8988T (cell line): ENCODE measurements at places on chromosomes 13 and 19.
A peak's percentile ranks its signal among the peaks of the same experiment; 100 is the strongest.

GRCh38 chr19:4012092-4012974 lies 4.8 kb downstream of the PIAS4 start:
- DNase-seq: peak; percentile 14

- no peak for DNase-seq
Observed at GRCh38 chr19:20423381-20424197, 142.0 kb downstream of the ZNF737 start.

GRCh38 chr19:5680084-5680436 lies 256 bp downstream of the MICOS13 start:
- no peak for DNase-seq

- DNase-seq: no peak
Observed at GRCh38 chr13:78105656-78106055, 187.0 kb upstream of the EDNRB start.

DNA sequence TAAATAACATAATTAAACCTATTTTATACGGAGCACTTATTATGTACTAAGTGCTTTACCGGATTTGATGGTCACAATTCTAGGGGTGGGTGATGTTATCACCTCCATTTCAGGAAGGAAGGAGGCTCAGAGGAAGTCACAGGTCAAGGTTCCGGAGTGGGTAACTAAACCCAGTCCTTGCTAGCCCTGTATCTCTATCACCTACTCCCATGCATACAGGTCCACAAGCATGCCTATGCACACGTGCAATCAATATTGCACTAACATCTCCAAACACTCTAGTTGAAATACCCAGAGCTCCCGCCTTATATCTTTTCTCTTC lies 17.8 kb upstream of the FOSB start:
- DNase-seq: no peak

- peak; percentile 52 for DNase-seq
Observed at GRCh38 chr13:33125821-33126570, 109.8 kb downstream of the KL start.

GRCh38 chr13:50742968-50743367 lies 100.5 kb downstream of the DLEU7 start:
- no peak for DNase-seq

GRCh38 chr19:35408284-35409171 lies 37.7 kb downstream of the GPR42 start:
- DNase-seq: no peak
